HL-60 (cell line): ENCODE measurements at places on chromosomes 3 and 15.

DNA sequence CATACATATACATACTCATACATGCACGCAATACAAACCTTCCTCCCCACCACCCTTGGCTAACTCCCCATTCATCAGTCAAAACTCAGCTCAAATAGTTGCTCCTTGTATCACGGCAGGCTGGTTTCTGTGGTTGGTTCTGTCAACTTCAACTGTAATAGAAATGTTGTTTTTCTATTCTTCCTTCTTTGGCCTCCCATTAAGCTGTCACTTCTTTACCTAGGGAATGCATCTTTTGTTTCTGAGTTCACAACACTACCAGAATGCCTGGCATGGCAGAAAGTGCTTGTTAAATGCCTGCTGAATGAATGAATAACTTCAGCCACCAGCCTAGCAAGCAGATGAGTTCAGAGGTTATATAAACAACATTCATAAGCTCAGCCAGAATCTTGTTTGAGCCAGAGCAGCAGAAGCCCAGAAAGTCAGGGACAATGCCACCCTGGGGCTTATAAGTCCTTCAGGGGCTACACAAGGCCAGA lies 63.1 kb downstream of the B3GALNT1 start:
- DNase-seq = no peak

DNA sequence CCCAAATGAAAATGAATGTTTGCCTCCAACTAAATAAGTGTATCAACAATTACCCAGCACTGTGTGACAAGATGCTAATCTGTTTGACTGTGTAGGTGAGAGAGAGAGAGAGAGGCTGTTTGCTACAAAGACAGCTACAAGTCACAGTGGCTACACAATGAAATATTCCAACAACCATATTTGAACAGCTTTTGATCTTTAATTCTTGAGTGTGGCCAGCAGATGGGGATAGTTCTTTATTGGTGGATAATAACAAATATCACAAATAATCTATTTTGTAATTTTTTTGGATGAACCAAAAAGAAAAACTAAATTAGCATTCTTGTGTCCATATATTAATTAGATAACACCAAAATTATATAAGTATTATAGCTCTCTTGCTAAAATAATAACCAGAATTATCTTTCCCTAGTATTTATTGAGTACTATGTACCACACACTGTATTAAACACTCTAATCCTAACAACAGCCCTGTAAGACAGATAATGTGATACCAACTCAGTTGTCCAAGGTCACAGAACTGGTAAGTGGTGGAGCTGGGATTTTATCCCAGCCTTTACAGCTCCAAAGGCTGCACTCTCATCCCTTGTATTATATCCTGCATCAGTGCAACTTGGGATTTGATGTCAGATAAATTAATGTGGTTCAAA lies 61.9 kb upstream of the C3orf80 start:
- DNase-seq = no peak

- DNase-seq = no peak
Measured at GRCh38 chr3:190017521-190018288, 103.0 kb downstream of the P3H2 start.

GRCh38 chr3:168862466-168862865 lies 766.7 kb upstream of the GOLIM4 start:
- no peak for DNase-seq

- DNase-seq = no peak
Measured at GRCh38 chr15:45201557-45201859, 13.7 kb upstream of the SHF start.

- peak; percentile 9 for DNase-seq
Measured at GRCh38 chr15:62254137-62254934, 89.3 kb upstream of the C2CD4B start.
